ENCODE measurements at places on chromosomes 1 and 21.

GRCh38 chr1:229452956-229453801 lies 19.3 kb upstream of the ACTA1 start:
- no peak for DNase-seq

DNA sequence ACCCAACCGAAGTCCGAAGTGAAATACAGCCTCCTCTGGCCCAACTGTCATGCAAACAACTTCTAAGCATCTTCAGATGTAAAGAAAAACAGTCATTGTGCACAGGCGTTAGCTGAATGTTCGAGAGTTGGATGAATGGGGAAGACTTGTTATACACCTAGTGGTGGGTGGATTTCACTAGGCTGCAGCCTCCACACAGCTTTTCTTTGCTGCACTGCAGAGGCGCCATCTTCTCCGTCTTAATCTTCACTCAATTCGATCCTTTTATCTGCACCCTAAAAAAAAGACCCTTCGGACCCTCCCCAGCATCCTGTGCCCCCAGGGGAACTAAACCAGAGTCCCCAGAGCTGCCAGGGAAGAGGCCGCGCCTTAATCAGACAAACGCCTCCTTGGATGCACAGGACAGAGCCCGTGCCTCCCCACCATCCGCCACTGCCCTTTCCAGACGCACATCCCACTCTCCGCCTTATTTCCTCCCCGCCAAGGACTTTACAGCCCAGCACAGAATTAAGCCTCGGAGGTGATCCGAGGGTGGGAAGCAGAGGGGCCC lies 1.4 kb downstream of the APP start:
- DNase-seq = peak; percentile 43

DNA sequence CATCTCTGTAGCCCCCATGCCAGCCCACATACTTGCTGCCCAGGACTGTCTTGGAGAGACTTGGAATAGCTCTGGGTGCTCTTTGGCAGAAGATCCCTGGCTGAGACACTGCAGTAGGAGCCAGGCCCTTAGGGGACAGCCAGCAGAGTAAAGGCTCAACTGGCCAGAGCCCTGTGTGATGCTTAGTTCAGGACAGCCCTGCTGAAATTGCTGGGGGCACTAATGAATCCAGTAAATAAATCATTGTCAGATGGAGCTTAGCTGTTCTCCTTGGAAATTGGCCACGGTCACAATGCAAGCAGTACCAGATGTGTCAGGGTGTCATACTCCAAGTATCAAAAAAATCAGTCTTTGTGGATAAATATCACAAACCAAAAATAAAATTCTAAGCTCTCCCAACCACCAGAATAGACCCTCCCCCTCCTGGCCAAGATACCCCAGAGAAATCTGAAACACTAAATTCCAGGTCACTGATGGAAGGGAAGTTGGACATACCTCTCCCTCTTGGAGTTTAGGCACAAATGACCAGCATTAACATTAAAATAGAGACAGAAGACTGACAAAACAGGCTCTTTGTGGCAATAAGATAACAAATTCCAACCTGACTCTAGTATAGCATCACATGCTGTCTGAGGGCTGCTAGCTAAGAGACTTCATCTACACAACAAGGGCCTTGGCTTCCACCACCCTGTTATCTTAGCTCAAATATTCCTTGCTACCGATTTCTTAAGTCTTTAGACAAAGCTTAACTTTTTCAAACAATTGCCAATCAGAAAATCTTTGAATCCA lies 83.2 kb upstream of the DNAH14 start:
- DNase-seq = no peak

- no peak for DNase-seq
Measured at GRCh38 chr21:36175771-36176565, 19.3 kb downstream of the DOP1B start.

DNA sequence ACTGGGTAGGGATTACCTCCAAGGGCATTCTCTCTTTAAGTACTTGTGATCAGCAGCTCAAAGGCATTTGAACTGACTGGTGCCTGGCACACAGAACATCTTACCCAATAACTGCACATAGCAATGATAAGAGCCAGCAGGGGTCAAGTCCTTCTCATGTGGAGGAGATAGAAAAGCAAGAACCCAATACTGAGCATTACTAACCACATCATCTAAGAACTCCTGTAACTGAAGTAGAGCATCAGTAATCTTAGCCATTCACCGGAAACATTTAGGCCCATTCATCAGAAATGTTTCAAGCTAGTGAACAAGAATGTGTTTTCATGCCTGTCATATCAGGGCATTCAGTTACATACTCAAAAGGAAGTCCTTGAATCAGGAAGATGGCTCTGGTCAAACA lies 33.6 kb upstream of the THEM4 start:
- DNase-seq = no peak

DNA sequence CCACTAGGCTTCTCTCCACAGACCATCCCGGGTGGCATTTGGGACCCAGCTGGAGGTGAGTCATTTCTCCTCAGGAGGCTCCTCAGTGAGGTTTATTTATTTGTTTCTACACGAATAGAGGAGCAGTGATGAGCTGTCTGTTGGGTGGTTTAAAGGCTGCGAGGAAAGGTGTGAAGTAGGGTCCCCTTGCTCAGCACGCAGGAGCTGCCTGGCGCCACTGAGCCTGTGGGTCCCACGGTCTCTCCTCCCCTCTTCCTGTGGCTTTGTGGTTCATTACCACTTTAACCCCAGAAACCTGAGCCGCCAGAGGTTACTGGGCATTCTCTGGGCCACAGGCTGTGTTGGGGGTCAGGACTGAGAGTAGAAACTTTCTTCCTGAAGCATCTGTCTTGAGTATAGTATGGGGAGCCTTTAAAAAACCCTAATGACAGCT lies 39.9 kb downstream of the IL6R start:
- no peak for DNase-seq

- no peak for DNase-seq
Measured at GRCh38 chr1:180527101-180527669, 24.8 kb upstream of the ACBD6 start.

DNA sequence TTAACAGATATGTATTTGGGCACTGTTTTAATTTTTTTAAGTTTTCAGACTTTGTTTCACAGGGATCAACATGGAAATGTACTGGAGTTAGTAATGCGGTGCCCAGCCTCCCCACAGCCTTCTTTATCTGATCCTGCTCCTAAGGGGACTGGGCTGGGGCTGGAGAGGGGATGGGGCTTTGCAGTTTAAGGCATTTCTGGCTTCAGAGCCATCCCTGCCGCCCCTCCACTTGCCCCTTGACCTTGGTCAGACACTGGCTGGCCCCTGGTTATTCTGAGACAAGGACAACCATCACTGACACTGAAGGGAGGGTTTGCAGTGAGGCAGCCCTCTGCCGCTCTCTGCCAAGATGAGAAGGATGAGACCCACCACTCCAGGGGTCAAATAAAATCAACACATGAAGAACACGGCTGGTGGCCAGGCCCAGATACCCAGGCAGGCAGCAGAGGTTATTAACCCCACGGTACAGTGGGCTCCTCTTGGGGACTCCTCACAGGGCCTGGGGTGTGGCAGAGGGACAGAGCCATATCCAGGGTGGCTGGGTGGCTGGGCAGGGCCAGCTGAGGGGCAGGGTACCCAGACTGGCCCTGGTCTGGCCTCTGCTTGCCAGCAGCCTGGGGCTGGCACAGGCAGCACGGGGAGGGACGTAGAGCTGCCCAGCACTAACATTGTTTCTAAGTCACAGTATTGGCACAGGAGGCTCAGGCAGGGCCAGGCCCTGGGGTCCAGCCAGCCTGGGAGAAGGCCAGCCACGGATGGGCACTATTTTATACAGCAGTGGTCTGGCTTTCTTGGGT lies 7.2 kb upstream of the UBE2U start:
- DNase-seq = no peak

GRCh38 chr1:54813485-54814125 lies 12.5 kb upstream of the TTC22 start:
- no peak for DNase-seq

- DNase-seq = no peak
Measured at GRCh38 chr1:178127482-178128191, 33.7 kb downstream of the RASAL2 start.

DNA sequence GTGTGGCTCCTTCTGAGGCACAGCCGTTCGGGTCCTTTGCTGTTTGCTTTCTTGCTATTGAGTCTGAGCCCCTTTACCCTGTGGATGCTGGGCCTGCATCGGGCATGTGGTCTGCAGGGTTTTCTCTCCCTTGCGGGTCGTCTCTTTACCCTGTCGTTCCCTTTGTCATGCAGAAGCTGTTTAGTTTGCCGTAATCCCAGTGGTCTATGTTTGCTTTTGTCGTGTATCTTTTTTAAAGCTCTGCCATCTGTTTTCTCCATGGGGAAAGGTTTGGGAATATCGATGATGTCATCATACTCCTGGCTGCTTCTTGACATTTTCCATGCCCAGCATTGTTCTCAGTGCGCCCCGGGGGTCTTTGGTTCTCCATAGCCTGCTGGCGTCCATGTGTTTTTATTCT lies 68.2 kb downstream of the AGPAT3 start:
- no peak for DNase-seq

DNA sequence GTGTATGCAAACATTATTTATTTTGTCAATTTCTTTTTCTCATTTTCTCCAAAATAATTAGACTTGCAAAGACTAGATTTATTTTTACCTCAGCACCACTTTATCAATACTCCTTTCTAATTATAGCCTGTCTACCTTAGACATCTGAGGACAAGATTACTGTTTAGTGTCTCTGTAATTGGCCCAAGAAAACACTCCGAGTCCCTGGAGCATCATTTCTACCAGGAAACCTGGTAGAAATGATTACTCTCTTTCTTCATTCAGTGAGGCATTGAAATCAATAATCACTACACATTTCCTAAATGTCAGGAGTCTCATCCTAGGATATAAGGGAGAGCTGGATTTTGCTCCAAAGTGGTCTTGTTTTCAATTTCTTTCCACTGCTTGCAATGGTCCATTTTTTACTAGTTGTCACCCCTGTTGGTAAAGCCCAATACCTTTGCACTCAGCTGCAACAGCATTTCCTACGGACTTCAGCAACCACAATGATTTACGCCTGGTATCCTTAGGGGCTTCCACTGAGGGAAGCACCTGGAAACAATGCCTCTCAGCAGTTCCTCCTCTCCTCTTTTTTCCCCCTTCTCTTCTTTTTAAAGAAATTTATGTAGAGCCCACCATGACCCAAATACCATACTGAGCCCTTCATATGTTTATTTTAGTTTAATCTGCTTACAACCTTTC lies 64.6 kb downstream of the GRIK1 start:
- no peak for DNase-seq

GRCh38 chr1:119748040-119748439 lies 20.7 kb downstream of the HMGCS2 start:
- DNase-seq = no peak

- DNase-seq = no peak
Measured at GRCh38 chr1:171152549-171152948, 32.6 kb upstream of the FMO2 start.

DNA sequence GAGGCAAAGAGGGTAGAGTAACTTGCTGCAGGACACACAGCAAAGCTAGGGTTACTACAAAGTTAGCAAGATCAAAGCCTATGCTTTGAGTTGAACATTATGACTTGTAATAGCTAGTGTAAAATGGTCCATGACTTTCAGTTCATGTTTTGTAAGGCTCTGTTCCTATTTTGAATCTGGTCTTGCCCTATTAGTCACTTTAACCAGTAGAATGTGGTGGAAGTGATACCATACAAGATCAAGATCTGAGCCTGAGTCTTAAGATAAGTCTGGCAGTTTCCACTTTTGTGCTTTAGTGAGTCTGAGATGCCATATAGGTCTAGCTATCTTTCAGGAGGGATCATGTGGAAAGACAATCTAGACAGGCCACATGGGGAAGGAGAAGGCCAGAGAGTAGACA lies 282.1 kb upstream of the BRINP3 start:
- no peak for DNase-seq

DNA sequence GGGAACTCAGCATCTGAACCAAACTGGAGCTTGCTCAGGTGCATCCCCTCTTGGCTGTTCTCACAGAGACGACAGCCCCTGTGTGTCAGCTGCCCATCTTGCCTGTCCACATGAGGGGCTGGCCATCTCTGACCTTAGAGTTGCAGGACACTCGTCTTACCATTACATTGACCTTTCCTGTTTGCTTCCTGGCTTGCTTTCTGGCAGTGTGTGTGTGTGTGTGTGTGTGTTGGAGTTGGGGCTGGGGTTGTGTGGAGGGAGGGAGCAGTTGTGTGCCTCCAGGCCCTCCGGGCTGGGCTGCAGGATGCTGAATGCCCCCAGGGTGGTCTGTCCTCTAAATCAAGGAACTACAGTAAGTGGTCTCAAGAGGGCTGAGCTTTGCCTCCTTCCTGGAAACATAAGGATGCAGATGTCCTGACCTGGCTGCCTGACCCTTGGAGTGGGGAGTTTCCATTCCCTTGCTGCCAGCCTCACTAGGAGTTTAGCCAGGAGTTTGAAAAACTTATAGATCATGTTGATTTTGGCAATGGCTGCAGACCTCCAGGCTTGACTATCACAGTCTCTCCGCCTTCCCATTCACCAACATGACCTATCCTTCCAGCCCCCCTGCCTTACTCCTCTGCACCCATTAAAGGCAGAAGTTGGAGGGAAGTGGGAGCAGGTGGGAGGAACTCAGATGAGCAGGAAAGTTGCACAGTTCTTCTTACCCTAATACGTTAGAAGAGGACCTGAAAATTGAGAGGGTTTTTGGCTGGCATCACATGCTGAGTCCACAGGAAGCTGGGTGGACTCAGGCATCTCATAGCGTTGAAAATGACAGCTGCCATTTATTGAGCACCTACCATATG lies 19.0 kb downstream of the RASSF5 start:
- no peak for DNase-seq

- DNase-seq = no peak
Measured at GRCh38 chr1:45796381-45796780, 7.0 kb upstream of the MAST2 start.

GRCh38 chr1:39623053-39623452 lies 16.4 kb downstream of the HEYL start:
- no peak for DNase-seq

DNA sequence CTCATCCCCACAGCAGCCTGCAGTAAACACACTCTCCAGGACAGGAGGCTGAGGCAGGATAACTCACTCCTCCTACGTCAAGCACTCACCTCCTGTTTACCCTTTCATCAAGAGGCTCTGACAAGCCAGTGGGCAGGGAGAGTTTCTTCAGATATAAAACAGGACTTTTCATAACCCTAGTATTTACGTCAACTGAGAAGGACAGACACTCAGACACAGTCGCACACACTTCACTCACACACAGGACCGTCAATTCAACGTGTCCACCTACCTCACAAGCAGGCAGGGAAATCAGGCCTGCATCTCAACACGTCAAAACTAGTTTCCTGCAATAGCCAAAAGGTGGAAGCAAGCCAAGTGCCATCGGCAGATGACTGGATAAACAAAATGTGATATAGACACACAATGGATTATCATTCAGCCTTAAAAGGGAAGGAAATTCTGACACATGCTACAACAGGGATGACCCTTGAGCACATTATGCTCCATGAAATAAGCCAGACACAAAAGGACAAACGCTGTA lies 48.6 kb downstream of the ITPKB start:
- DNase-seq = no peak

- DNase-seq = peak; percentile 95
Measured at GRCh38 chr1:154335025-154335714, 9.8 kb downstream of the ATP8B2 start.

- DNase-seq = peak; percentile 18
Measured at GRCh38 chr1:212749821-212750535, 41.6 kb downstream of the NSL1 start.

All from activated CD4-positive, alpha-beta T cell treated with anti-CD3 and anti-CD28 coated beads for 4 hours (primary cell).